PC-3 (cell line): ENCODE measurements at places on chromosomes 2 and 18. TPM values are rescaled to one million over a fixed set of nuclear protein-coding genes. Genes with fewer than 3 reads are reported as not detected.

The KLHL41 gene
- 0.07 and 0.12 TPM in 2 replicates for total RNA-seq

The BMP10 gene
- total RNA-seq, result not detected in 2 replicates

The SFT2D3 gene
- 4.2 and 5.4 TPM in 2 replicates for total RNA-seq

The EPB41L3 gene
- 39.5 TPM in 2 replicates for total RNA-seq

The QPCT gene
- total RNA-seq, result not detected in 2 replicates

The REG3A gene
- total RNA-seq, result not detected in 2 replicates
